ENCODE measurements at places on chromosomes 2 and 18.

DNA sequence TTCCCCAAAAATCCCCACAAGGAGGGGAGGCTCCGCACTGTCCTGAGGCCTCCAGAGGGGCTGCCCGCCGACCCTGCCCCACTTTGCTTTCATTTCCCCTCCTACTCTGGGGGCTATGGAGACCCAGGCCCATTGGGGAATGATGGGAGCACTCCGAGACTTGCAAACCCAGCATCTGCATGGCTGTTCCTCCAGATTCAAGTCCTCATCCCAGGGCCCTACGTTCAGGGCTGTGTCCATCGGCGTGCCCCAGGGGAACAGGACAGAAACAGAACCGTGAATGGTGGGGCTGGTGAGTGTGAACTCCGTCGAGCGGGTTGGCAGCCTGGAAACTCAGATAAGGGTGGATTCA is 116.1 kb upstream of the HDAC4 start:
- no peak for DNase-seq

GRCh38 chr2:236617796-236618195 is 48.2 kb downstream of the ACKR3 start:
- DNase-seq, result no peak

- no peak for DNase-seq
These were observed 234.5 kb upstream of the COPS8 start for GRCh38 chr2:236851187-236851586.

- no peak for DNase-seq
These were observed 309.9 kb downstream of the PIEZO2 start for GRCh38 chr18:10839421-10839820.

DNA sequence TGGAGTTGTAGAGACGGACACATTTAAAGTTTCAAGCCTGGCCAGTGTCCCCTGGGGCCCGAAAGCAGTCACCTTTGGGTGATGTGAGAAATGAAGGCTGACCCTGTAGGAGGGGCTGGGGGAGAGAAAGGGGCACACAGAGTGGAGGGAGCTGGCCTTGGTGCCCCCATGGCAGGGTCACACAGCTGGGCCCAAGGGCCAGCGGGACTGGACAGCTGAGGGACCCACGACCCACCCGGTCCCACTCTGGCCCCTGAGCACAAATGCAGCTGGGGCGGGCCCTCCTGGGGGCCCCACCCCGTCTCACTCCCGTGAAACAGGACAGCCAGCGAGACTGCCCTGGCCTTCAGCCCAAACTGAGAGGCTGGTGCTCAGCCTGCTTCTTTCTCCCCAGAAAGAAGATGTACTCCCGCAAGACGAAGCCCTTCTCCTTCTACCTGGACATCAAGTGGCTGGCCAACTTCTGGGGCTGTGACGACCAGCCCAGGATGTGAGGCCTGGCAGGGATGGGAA is 6.1 kb downstream of the AGXT start:
- no peak for DNase-seq

GRCh38 chr2:674321-674985 is 2.8 kb downstream of the TMEM18 start:
- no peak for DNase-seq
